ENCODE measurements at places on chromosomes 13 and 19. TPM values are rescaled to one million over a fixed set of nuclear protein-coding genes. Genes with fewer than 3 reads are reported as not detected.

GRCh38 chr13:36924001-36924400 lies 4.0 kb upstream of the SMAD9 start:
- peak; percentile 55 for DNase-seq

DNA sequence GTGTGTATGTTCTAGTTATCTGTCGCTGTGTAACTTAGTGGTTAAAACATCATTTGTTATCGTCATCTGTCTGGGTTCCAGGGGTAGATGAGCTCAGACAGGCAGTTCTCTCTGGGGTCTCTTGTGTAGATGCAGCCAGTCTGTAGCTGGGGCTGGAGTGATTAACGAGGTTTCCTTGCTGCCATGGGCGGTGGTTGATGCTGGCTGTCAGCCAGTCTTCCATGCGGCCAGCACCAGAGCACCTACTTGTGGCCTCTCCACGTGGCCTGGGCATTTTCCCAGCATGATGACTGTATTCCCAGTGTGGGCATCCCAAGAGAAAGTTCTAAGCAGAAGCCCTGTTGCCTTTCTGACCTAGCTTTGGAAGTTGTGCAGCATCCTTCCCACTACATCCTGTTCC lies 10.7 kb downstream of the ERCC5 start:
- no peak for DNase-seq

Gene ACTMAP
- total RNA-seq, result 52.1 TPM

Gene EGLN2
- total RNA-seq, result 87.9 TPM

Measured in OCI-LY7 (cell line).